ENCODE measurements at places on chromosomes 7 and 10.

DNA sequence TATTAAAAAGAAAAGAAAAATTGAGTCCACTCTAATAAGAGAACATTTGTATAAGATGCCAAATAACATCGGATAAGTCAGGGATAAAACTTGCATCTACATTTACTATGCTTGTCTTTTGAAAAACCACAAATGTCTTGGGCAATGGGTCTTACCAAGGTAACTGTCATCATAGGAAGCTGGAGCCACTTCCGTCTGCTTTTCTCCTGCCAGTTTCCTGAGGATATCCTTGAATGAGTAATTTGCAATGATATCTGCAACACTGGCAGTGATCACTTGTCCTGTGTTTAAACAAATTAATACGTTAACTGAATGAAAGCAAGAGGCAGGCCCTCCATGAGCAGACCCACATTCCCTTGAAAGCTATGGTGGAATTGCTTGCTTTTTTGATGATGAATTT is 47.3 kb downstream of the ITGA8 start:
- DNase-seq: no peak

DNA sequence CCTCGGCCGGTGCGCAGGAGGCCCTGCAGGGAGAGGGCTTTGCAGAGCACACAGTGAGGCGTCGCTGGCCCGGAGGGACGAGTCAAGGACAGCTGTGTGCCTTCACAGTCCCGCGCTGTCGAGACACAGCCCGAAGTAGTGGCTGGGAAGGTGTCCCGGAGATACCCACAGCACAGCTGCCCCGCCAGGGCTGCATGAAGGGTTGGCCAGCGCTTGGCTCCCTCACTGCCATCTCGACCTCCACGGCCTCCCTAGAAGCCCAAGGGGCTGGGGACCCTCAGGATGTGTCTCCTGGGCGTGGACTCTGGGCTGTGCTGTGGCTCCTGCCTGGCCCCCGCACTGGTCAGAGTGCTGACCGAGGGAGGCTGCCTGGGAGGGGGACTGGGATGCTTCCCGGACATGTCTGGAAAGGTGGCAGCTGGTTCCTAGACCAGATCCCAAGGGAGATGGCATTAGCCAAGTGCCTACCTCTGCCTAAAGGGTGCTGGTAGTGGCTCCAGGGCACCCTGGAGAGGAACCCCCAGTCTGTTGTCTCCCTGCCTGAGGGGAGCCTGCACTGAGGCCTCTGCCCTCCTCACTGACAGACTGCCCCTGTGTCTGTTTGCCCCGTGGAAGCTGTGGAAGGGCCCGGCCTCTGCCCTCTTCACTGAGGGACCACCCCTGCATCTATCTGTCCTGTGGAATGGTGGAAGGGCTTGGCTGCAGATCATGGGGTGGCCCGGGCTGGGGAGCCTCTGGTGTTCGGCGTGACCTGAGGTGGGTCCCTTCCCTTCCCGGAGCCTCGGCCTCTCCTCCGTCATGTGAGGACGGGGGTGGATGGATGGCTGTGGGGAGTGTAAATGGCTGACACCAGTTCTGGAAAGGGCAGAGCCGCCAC is 5.8 kb downstream of the ELFN1 start:
- DNase-seq: no peak

DNA sequence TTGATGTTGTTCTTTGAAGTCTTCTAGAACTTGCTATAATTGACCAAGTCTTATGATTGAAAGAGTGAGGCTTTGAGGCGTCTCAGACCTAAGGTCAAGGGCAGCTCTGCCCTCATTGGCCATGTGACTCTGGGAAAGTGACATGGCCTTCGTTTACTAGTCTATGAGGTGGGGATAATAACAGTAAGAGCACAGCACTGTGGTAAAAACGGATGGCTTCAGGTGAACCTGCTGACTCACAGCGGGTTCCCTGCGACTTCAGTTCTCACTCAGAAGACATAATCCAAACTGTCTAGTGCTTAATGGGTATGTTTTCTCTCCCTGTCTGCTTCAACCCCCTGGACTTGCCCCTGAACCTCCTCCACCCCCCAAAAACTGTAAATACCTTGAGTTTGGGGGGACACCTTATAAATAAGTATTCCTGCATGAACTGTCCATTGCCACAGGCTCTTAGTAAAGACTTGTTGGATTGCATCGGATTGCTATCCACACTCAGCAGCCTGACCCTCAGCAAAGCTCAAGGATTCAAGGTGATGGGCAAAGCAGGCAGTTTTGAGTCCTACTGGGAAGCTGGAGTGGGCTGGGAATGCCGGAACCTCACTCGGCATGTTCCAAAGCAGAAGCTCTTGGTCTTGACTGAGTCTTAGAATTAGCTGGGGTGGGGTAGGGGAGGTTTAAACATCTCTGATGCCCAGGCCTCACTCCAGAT is 304.6 kb downstream of the KLF6 start:
- no peak for DNase-seq

GRCh38 chr7:84337429-84337828 is 142.8 kb upstream of the SEMA3A start:
- peak; percentile 38 for DNase-seq

DNA sequence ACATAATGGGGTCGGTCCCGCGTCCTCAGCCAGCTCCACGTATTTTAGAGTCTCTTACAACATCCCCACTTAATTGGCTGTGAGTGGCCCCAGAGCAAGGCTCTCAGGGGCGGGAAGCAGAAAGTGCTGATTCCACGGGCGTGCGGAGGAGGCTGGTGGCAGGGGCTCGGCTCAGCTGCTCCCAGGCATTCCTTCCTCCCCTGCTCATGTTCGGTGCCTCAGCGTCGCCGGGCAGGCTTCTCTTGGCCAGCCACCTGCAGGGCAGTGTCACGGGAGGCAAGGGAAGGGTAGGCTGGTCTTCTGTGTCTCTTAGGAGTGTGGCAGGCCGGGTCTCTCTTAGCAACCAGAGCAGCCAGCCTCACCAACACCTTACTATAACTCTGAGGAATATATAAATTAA is 33.8 kb downstream of the IL15RA start:
- no peak for DNase-seq

- DNase-seq: peak; percentile 84
Measured at GRCh38 chr7:146146831-146147486, 30.4 kb downstream of the CNTNAP2 start.

DNA sequence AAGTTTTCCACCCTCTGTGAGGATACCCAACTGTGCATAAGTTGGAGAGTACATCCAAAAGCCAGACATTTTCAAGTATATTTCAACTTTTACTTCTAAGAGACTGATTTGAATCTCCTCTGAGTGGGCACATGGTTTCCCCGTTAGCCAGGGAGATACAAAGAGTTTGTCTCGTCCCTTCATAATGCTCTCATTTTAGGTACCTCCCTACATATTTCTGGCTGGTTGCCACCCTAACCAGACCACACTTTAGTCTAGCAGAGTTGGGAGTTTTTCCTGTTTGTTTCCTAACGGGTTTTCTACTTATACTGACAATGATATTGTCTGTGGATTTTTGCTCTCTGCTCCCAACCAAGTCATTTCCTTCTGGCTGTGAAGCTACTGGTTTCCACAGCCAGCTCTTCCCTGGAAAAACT is 180.3 kb downstream of the CCDC71L start:
- DNase-seq: no peak

- no peak for DNase-seq
Measured at GRCh38 chr7:47080816-47081215, 501.1 kb downstream of the TNS3 start.

DNA sequence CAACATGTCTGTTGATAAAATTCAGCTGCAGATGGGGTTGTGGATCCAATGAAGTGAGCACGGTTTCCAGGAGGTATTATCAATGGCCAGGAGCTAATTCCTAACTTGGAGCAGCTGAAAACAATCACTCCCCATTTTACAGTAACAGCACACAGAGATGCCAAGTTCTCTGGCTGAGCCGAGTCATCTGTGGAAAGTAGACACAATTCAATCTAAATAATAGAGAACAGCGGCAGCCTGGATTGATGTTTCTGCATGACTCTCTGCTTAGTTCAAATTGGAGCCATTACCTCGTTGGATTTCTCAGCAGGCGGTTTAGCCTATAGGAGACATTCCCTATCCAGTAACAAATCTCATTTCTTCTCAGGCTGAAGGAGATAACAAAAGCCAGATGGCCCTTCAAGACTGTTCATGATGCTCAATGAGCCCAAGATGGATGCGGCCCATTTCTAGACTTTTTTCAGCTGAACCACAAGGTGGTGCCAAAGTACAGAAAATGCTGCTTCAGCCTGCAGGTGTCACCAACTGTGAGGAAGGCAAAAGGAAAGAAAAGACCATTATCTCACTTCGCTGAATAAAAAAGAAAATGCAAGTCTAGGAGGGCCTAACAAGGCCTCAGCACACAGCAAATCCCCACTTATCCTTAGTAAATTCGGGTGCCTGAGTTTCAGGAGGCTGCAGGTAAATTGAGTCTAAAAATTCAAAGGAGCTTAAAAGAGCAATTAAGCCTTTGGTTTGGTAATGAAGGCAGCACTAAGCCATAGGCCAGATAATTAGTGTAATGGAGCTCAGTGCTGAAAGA is 83.7 kb downstream of the SLC16A9 start:
- DNase-seq: peak; percentile 80

GRCh38 chr10:24340883-24341282 is 131.9 kb downstream of the KIAA1217 start:
- DNase-seq: peak; percentile 38

GRCh38 chr7:85498031-85498430 is 311.2 kb upstream of the SEMA3D start:
- no peak for DNase-seq

- no peak for DNase-seq
Measured at GRCh38 chr10:28879875-28880682, 202.8 kb downstream of the BAMBI start.

GRCh38 chr7:144378651-144379050 is 23.4 kb downstream of the ARHGEF5 start:
- no peak for DNase-seq

GRCh38 chr10:129888784-129889616 is 75.1 kb downstream of the EBF3 start:
- DNase-seq: no peak

DNA sequence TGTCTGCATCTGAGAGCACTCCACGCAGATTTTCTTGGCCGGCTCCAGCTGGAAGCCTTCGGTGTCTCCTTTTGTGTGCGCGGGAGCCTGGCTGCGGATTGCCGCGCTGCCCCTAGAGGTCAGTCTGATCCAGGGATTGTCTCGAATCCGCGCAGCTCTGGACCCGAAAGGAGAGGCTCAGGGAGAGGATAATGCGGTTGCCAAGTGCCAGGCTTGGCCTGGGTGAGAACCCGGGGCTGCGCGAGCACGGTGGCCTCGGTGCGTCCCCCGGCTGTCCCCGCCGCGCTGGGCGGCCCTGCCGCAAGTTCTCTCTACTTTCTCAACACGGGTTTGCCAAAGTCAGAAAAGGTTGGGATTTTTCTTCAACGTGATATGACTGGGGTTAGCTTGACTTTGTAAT is 140.9 kb downstream of the ADCYAP1R1 start:
- DNase-seq: peak; percentile 4

DNA sequence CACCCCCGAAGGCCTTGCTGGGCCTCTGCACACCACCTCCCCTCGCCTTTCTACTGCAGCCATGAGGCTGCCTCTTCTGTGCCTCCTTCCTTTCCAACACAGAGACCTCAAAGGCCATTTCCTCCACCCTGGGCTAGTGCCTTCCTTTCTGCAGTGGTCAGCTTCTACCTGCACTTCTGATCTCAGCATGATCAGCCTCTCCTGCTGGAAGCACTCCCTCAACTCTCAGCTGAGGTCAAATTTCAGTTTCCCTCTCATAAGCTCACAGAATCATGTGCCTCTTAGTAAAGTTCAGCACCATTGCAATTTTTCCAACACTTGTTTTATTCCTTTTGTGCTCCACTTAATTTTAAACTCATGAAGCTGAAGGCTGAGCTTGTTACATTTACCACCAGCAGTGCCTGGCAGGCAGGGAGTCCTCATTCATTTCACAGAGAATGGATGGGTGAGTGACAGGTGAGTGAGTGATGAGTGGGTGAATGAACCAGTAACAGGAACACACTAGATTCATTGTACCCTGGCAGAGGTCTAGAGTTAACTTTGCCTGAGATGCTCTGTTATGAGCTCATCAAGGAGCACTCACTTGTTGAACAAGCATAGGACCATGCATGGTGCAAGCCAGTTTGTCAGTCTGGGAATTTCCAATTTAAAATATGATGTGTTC is 124.0 kb upstream of the PRSS58 start:
- no peak for DNase-seq

- DNase-seq: no peak
Measured at GRCh38 chr7:137942484-137943115, 59.3 kb downstream of the CREB3L2 start.

GRCh38 chr7:16984375-16984774 is 102.6 kb upstream of the AGR3 start:
- DNase-seq: no peak

GRCh38 chr10:63429281-63429680 is 36.5 kb downstream of the JMJD1C start:
- DNase-seq: peak; percentile 67

- no peak for DNase-seq
Measured at GRCh38 chr7:108102671-108103312, 27.4 kb downstream of the LAMB4 start.

- no peak for DNase-seq
Measured at GRCh38 chr7:116899308-116899707, 36.9 kb downstream of the CAPZA2 start.

- DNase-seq: no peak
Measured at GRCh38 chr7:44575054-44575453, 1.3 kb upstream of the DDX56 start.

GRCh38 chr7:70681469-70682350 is 450.2 kb upstream of the GALNT17 start:
- no peak for DNase-seq

DNA sequence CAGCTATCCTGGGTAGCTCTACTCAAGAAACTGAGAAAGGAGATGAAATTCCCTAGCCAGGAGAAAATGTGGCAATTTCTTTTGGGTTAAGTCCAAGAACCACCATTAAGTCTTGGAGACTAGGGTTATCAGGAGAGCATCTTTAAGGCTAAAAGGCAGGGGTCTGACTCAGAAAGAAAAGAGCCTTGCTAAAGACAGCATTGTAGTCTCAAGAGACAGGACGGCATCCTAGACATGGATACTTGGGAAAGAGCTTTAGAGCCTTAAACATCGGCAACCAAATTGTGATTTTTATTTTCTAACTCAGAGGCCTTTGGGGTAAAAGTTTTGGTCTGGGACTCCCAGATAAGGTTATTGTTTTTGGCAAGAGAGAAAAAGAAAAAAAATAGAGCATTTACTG is 83.1 kb downstream of the FAS start:
- DNase-seq: no peak

DNA sequence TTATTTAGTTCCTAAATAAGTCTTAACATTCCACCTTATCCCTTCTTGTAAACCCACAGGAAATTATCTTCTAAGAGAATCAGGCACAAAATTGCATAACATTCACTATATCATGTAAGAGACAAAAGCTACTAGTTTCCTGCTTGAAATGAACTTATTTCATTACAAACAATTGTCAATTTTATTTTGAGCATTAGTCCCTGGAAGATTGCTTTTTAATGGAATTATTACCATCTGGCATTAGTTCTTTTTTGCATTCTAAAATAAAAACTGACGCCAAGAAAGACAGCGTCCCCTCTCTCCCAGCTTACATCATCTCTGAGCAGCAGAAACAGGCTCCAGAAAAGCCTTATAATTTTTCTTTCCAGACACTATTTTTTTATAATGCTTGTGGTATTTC is 121.8 kb downstream of the NOC3L start:
- no peak for DNase-seq

- no peak for DNase-seq
Measured at GRCh38 chr7:156620291-156620675, 20.3 kb upstream of the RNF32 start.

Data from fibroblast of skin of left quadriceps (primary cell).